ENCODE measurements at places on chromosomes 3 and 15.

- DNase-seq, result no peak
Measured at GRCh38 chr3:188510366-188510765, 356.4 kb downstream of the LPP start.

GRCh38 chr15:68683026-68683425, 104.2 kb downstream of the CORO2B start:
- DNase-seq, result no peak

DNA sequence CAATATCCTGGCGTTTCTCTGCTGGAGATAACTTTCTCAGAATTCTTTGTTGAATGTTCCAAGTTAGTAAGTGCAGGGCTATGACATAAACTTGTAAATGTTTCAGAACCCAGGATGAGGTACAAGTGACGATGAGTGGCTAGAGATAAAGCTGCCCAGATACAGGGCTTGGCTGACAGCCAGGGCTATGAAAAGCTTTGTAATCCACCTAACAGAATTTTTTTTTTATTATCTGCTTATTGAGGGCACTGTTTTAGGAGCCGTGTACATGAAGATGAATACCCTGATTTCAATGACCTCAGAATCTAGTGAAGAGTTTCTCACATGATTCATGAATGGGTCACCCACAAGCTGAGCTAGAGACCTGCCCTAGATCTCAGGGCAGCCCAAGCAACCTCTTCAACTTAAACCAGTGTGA, 431.4 kb downstream of the DIPK2A start:
- DNase-seq, result peak; percentile 12

- no peak for DNase-seq
Measured at GRCh38 chr3:181966393-181966792, 254.7 kb downstream of the SOX2 start.

DNA sequence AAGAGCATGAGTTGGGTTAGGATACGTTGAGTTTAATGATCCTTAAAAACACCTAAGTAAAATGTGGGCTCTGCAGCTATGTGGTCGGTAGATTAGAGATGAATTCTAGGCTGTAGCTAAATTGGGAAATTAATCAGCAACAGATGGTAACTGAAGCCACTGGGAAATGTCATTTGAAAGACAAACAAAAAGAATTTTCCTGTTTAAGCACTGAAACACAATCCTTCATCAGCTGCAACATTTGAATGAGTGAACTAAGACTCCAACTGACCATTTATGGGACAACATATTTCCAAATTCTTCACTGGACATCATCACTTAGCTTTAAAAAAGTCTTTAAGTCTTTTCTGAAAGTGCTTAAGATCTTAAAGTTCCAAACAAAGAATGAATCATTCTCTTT, 226.9 kb downstream of the ZNF385D start:
- no peak for DNase-seq

- DNase-seq, result no peak
Measured at GRCh38 chr15:48265135-48265534, 59.0 kb downstream of the SLC12A1 start.

- DNase-seq, result no peak
Measured at GRCh38 chr15:99408236-99409096, 157.2 kb downstream of the LRRC28 start.

- no peak for DNase-seq
Measured at GRCh38 chr15:89004726-89005030, 83.6 kb upstream of the ABHD2 start.

Data from foreskin keratinocyte (primary cell).